ENCODE measurements at places on chromosomes 3 and 15. TPM values are rescaled to one million over a fixed set of nuclear protein-coding genes. Genes with fewer than 3 reads are reported as not detected.

RPL29 gene
- total RNA-seq: 1,601 TPM

PCYT1A gene
- 126 TPM for total RNA-seq

GPR149 gene
- total RNA-seq: not detected

SLC22A13 gene
- 0.43 TPM for total RNA-seq

LEKR1 gene
- total RNA-seq: 1.1 TPM
